ENCODE measurements at places on chromosomes 3 and 15. TPM values are rescaled to one million over a fixed set of nuclear protein-coding genes. Genes with fewer than 3 reads are reported as not detected.
A peak's percentile ranks its signal among the peaks of the same experiment; 100 is the strongest.

ACTC1 gene
- 0.08 TPM for total RNA-seq

CLDN18 gene
- not detected for total RNA-seq

FSTL1 gene
- 20.8 TPM for total RNA-seq

LIPC gene
- 136 TPM for total RNA-seq

GLDN gene
- total RNA-seq = 1.4 TPM

SLC12A1 gene
- 0.05 TPM for total RNA-seq

FAM174B gene
- 2.5 TPM for total RNA-seq

- DNase-seq = no peak
These were observed 59.6 kb downstream of the RHCG start for GRCh38 chr15:89436560-89437311.

DNA sequence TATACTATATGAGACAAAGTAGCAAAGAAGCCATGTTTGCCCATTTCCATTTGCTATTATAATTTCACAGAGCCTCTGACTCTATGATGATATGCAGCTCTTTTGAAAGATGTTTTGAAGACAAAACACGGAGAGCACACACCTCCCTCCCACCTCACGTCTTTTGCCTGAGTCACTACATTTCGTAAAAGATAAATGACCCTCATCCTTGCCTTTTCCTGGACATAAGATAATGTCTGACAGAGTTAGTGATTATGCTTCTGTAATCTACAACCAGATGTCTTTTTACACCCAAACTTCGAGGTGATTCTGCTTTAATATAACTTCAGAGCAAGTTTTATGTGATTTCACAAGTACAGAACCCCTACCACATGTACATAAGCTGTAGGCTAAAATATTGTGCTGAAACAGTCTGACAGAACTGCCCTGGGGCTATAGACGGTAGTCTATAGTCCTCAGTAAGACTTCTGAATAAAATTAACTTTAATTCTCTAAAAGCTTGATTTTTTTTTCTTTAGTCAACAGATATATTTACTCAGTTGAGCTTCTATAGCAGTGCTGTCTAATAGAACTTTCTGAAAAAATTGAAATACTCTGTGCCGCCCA, 99.9 kb downstream of the CD200R1L start:
- no peak for DNase-seq

DNA sequence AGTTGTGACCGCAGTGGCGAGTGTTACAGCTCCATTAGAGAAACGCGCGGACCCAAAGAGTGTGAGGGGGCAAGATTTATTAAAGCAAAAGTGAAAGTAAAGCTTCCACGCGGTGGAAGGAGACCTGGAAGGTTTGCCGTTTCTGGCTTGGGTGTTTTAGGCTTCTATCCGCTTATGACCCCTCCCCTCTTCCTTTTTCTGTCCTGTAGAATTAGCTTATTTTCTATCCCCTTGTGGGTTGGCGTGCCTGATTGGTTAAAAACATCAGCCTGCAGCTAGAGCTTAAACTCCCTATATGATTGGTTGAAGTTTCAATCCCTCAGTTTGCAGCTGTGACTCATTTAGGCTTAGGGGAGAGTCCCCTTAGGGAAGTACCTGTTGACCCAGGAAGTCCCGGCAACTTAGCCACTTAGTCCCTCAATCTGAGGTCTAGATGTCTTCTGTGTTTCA, 39.6 kb downstream of the C3orf38 start:
- DNase-seq = no peak

GRCh38 chr3:40652072-40652471, 127.3 kb downstream of the ZNF621 start:
- no peak for DNase-seq

GRCh38 chr3:183188895-183189462, 26.4 kb upstream of the LAMP3 start:
- peak; percentile 43 for DNase-seq

DNA sequence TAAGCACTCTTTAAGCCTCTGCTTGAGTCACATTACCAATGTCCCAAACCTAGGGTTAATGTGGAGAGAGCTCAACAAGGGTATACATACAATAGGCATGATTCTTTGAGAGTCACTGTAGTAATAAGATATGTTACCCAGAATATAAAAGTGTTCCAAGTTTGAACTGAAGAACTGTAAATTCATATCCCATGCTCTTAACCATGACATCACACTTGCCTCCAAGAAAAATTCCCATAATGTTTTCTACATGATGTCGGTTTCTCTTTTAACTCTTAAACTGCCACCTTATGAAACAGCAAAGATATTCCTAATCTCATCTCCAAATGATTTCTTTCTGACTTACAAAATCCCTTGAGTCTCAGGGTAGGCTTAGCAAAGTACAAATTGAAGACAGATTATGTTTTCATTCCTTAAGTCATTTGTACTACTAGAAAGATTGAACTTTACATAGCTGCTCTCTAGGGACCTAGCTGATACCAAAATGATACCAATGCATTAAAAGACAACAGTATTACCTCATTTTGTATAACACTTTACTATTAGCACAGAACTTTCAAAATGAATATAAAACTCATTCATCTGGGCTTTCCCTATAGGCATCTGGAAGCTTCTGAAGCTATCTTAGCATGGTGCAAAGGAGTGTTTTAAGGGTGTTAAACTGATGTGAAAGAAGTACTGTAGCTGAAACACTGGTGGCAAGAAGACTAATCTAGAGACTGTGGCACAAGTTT, 127.1 kb downstream of the KCNMB2 start:
- DNase-seq = no peak

GRCh38 chr3:12918231-12918630, 76.9 kb upstream of the RPL32 start:
- no peak for DNase-seq

DNA sequence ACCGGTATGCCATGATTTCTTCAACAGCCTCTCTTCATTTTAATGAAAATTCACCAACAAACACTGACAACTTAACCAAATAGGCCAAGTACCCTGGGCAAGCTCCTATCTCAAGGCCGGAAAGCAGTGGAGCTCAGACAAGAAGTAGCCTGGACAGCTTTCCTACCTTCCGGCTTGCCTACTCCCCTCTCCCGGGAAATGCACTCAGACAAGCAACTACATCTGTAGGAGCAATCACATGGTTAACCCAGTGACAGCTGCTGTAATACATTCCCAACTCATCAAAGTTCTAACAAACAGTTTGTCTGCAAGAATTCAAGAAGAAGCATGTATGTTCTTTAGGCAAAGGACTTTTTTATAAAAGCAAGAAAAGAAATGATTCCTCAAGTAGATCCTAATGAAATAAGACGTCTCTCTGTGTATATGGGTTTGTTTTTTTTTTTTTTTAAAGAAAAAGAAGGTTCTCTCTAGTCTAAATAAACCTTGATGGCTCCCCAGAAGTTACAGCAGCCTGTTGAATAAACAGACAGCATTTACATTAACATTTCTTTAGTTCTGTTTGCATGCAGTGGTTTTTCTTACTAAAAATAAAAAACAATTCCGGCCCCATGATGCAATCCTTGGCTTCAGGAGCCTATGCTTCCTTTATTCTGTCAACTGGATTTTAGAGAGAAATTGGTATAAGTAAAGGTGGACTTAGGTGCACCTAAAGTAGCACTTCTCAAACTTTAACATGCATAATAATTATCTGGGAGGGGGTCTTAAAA, 278.7 kb downstream of the NEK10 start:
- DNase-seq = no peak

DNA sequence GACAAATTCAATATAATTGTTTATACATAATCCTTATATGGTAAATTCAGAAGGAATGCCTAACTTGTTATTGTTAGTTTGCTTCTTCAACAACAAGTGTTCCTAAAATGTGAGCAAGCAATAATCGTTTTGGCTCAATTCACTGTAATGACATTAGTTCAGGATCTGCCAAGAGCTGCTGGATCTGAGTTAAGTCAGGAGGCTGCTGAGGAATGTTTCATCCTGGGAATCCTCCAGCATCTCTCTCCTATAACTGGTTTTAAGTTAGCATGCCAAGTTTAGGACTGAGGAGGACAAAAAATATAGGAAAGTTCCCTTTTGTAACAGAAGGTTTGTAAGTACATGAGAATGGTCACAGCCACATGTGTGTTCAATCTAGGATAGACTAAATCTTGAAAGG, 4.9 kb upstream of the GTF2A2 start:
- DNase-seq = no peak

- no peak for DNase-seq
These were observed 7.5 kb downstream of the GYG1 start for GRCh38 chr3:148998715-148999423.

- DNase-seq = no peak
These were observed 15.2 kb downstream of the DIS3L start for GRCh38 chr15:66308531-66308930.

DNA sequence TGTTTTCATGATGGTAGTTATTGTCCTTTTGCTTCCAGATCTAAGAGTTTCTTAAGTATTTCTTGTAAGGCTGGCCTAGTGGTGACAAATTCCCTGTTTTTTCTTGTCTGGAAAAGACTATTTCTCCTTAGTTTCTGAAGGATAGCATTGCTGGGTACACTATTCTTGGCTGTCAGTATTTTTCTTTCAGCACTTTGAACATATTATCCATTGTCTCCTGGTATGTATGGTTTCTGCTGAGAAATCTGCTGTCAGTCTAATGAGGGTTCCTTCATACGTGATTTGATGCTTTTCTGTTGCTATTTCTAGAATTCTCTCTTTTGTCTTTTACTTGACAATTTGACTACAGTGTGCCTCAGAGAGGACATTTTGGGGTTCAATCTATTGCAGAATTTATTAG, 134.3 kb downstream of the CGGBP1 start:
- no peak for DNase-seq

DNA sequence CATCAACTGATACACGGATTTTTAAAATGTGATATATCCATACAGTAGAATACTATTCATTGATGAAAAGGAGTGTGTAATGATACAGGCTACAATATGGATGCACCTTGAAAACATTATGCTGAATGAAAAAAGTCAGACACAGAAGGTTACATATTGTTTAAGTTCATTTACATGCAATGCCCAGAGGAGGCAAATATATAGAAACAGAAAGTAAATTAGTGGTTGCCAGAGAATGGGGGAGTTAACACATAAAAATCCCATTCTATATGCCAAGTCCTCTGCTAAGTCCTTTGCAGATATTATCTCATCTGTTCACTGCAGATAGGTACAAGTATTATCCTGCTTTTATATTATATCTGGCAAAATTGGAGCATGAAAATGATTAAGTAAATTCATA, 22.1 kb upstream of the CDIN1 start:
- no peak for DNase-seq

DNA sequence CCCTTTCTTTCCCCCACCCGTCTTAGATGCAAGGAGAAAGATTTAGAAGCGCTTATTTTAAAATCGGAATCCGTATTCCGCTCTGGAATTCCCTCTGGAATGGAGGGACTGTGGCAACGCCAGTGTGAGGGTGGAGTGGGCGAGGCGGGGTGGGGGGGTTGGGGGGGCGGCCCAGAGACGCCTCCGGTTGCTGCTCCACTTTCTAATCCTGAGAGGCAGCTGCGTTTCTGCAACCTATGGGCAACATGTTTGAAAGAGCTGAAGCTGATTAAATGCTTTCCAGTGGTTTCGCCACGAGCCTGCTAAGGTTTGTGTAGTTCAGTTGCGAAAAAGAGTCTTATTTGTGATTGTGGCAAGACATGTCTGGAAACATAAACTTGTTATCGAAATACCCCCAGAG, at the start of gene CCK:
Gene CCK (minus strand): TSS at position 101 of the 400 bp plus-strand sequence. CDS start 2,555 bp downstream, outside the sequence.
- no peak for DNase-seq

DNA sequence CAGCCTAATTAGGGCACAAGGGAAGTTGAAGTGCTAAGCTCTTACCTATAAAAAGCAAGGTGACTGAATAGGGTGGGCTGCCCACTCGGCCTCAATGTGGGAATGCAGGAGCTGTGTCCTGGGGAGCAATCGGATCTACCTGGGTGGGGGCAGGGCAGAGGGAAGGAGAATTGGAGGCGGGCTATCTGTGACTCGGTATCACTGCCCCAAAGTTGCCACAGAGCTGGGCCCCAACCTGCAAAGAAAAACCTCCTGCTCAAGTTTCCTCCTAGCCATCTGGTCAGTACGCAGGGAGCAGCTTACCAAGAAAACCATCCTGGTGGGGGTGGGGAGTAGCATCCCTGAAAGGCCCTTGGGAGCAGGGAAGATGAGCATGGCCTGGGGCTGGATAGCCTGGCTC, 10.7 kb downstream of the CIB2 start:
- DNase-seq = no peak

DNA sequence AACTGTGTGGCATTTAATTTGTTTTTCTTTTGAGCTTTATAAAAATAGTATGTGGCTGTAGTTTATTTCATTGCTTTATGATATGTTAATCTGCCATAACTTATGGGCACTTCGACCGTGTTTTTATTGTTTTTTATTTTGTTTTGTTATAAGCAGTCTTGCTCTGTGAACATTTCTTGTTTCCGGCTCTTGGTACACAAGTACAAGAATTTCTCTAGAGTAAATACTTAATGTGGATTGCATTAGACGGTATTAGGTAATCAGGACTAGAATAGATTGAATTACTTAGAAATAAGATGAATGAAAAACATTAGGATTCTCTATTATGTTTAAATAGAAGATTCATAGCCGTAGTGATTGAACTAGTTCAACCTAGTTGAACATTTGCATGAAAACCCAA, 2.1 kb downstream of the ZFAND6 start:
- DNase-seq = no peak

- DNase-seq = no peak
These were observed 24.7 kb downstream of the PTH1R start for GRCh38 chr3:46902188-46902631.

GRCh38 chr3:143465666-143466065, 346.1 kb downstream of the CHST2 start:
- DNase-seq = no peak

DNA sequence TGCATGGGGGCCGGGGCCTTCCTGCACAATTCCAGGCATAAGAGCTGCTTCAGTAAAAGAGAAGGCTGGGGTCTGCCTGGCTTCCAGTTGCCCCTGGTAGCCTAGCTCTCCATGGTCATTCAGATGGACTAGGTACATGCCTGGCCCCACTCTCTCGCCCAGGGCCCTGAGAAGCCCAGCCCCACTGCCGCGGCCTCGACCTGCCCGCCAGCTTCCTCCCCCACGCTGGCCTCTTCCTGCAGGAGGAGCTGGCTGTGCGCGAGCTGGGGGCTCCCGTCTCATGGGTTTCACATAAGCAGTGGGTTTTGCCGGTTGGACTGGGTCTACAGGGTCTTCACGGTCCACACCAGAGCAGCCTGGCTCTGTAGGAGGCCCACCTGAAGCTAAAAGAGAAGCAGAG, 3.6 kb downstream of the PRR20G start:
- DNase-seq = no peak

DNA sequence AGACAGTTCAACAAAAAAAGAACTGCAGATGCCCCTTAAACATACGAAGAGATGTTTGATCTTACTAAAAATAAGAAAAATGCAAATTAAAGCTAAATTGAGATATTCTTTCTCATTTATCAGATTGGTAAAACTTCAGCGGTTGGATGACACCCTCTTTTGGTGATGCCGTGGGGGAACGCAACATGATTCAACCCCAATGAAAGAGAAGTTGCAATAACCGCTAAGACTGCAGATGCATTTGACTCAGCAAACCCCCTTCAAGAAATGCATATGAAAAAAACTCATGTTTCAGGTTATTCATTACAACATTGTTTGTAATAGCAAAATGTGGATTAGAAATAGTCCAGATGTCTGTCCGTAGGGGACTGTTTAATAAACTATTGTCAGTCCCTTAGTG, 3.6 kb downstream of the KLHL6 start:
- DNase-seq = no peak

GRCh38 chr15:97692301-97693015, 268.0 kb upstream of the ARRDC4 start:
- DNase-seq = no peak

Data from liver (tissue), 10 donors.